ENCODE measurements at places on chromosomes 13 and 19. TPM values are rescaled to one million over a fixed set of nuclear protein-coding genes. Genes with fewer than 3 reads are reported as not detected.

PSG11 gene
- not detected for total RNA-seq

ARL11 gene
- total RNA-seq, result 0.84 TPM

ZNF285 gene
- 1.4 TPM for total RNA-seq

DNA sequence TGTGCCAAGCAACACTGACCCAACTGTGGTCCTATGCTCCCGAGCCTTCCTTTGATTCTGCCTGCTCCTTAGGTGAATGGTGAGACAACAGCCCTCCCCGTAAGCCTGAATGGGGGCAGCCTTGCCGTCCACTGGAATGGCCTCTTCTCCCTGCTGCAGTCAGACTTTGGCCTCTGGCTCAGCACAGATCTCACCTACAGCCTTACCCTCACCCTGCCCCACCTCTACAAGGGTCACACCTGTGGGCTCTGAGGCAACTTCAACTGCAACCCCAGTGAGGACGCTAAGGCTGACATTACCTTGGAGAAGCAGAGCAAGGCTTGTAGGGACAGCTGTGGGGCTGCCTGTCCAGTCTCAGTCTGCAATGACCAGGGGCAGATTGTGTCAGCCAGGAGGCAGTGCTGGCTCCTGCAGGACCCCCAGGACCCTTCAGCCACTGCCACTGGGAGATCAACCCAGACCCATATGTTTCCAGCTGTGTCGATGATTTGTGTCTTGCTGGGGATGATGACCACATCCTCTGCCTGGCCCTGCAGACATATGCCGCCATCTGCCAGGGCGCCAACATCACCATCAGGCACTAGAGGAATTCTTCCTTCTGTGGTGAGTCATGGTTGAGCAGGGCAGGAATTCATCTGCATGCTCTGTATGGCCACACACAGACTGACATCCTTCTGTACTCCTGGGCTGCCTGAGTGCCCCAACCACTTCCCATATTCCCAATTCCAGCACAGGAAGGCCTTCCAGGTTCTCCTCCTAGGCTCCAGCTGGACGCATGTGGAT, 27.3 kb upstream of the FXYD3 start:
- H3K27ac ChIP-seq, result no peak overlapping the region
- H3K4me3 ChIP-seq, result no peak overlapping the region
- H3K4me1 ChIP-seq, result no peaks in the 10 kb centered on the region
- H3K36me3 ChIP-seq, result no peaks in the 10 kb centered on the region

- H3K27me3 ChIP-seq, result no peaks in the 10 kb centered on the region
- no peak overlapping the region for H3K4me3 ChIP-seq
- DNase-seq, result no peak
- H3K27ac ChIP-seq, result no peak overlapping the region
- no peaks in the 10 kb centered on the region for H3K36me3 ChIP-seq
These were observed 6.2 kb downstream of the ABCC4 start for GRCh38 chr13:95295026-95295425.

- H3K4me1 ChIP-seq, result no peaks in the 10 kb centered on the region
- no peak overlapping the region for H3K27ac ChIP-seq
- DNase-seq, result no peak
- H3K36me3 ChIP-seq, result no peaks in the 10 kb centered on the region
- no peaks in the 10 kb centered on the region for H3K27me3 ChIP-seq
- no peak overlapping the region for H3K4me3 ChIP-seq
These were observed 62.1 kb downstream of the KLF2 start for GRCh38 chr19:16386619-16387240.
